ENCODE measurements at places on chromosomes 2 and 18.
A peak's percentile ranks its signal among the peaks of the same experiment; 100 is the strongest.

- DNase-seq, result no peak
Measured at GRCh38 chr2:159130302-159130701, 156.2 kb downstream of the WDSUB1 start.

DNA sequence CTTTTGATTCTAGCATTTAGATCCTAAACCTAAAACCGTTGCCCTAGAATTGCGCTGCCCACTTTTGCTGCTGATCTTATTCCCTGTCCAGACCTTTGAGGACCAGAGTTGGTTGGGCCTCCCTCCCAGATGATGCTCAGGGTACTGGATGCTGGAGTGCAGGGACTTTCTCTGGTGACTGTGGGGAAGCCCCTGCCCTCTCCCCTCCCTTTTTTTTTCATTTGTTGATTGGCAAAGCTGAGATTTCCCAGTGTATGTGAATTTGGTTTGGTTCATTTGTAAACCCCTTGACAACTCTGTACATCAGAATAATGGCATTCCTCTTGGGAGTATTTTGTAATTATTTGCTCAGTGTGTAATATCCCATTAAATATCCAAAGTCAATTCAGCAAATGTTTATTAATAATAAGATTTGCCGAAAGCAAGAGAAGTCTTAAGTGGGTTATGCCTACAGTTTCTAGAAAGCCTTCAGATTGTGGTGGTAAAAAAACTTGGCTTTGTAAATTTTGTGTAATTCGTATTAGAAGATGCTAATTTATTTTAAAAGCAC lies 28.3 kb downstream of the RAB31 start:
- no peak for DNase-seq

DNA sequence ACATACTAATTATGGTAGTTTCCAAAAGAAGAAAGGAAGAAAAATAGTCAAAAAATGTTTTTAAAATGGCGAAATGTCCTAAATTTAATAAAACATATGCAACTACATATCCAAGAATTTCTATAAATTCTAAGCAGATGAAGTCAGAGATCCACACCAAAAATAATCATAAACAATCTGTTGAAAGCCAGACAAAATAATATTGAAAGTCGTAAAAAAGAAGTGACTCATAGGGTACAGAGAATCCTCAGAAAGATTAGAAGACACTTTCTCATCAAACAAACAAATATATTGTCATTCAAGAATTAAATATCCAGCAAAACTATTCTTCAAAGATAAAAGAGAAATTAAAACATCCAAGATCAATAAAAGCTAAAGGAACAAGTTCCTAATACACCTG lies 281.4 kb upstream of the ZNF804A start:
- DNase-seq, result no peak

GRCh38 chr2:197294260-197294659 lies 16.3 kb downstream of the ANKRD44 start:
- no peak for DNase-seq

- no peak for DNase-seq
Measured at GRCh38 chr18:9117980-9118841, 15.7 kb downstream of the NDUFV2 start.

DNA sequence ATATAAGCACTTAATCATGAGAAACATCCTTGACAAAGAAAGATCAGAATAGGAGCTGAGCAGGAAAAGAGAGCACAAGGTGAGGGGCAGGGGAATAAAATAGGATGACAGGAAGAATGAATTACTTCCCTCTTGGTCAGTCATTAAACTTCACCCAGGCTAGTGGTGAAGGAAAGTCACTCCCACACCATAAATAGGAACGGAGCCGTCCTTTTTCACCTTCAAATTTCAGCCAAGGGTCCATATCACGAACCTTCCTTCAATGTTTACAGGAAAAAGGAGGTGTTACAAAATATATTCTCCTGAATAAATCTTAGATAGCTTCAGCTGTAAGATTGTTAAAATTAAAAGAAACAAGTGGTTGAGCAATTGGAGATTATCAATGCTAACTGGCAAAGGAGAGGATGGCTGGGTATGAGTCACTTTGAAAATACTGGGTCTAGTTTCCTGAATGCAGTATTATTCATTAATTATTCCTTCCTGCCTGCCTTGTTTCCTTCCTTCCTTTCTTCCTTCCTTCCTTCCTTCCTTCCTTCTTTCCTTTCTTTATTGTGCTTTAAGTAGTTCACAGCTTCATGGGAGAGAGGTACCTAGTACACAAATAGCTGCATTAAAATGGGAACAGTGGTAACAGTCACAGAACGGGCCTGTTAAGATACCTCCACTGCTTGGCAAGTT lies 292.3 kb upstream of the ID2 start:
- DNase-seq, result no peak

GRCh38 chr2:30155202-30155601 lies 8.4 kb downstream of the YPEL5 start:
- DNase-seq, result no peak

- DNase-seq, result no peak
Measured at GRCh38 chr18:62357079-62357719, 32.1 kb downstream of the TNFRSF11A start.

DNA sequence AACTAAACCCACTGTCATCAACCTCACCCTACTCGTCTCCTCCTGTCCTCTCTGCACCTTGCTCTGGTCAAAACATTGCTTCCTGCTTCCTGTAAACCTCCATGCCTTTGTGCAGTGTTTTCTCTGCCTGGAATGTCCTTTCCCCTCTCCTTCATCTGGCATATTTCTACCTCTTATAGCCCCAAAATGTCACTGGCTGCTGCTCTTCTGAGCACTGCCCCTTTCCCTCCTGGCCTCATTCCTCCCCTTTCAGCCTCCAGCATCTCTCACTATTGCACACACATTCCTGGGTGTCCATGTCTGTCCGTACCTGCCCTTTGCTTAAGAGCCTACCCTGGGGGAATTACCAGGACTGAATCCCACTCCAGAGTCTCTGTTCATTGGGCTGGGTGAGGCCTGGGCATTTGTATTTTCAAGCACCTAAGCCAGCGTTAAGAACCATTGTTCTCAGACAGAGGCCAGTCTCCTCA lies 84.9 kb downstream of the MOGAT1 start:
- no peak for DNase-seq

- DNase-seq, result no peak
Measured at GRCh38 chr2:42567364-42567763, 1.1 kb upstream of the MTA3 start.

GRCh38 chr18:75531851-75532459 lies 104.5 kb upstream of the SMIM21 start:
- no peak for DNase-seq

DNA sequence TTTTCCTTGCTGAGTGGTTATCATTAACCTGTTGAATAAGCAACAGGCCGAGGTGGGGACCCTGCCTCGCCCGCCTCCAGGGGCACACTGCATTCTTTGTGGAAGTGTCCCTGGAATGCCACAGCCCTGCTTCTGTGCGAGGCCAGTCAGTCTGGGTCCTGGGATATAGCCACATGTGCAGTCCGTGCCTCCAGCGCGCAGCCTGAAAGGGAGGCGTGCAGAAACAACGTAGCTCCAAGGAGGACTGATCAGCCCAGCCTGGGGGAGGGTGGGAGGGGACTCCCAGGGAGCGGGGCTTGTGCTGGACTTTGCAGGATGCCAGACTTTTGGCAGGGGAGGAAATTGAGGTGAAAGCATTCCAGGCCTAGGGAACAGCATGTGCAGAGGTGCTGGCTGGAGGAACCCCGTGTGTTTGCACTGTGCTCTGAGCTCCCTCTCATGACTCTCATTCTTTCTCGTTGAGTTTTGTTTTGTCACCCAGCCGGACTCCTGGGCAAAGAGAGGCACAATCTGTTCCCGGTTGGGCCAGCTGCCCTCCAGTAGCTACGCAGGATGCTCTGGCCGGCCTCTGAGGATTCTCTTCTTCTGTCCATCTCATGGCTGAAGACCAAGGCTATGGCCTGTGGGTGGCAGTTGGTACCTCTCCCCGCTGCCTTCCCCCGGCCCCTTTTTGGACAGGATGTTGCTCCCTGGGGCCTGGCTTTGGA lies 39.7 kb downstream of the HPCAL1 start:
- no peak for DNase-seq

DNA sequence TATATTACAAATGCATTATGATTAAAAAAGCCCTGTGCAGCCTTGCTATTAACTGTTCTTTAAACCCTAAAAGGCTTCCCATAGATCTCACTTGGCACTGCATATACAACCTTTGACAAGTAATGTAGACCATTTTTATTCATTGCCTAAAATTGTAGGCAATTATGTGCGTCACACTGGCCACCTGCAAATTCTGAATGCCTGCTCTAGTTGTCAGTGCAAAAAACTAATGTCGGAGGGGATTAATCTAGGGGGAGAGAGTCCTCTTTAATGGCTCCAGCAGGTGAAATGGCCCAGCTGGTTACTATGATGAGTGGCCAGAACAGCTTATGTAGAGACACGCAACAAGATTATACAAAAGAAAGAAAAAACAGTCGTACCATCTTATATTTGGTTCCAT lies 123.2 kb downstream of the OLA1 start:
- DNase-seq, result peak; percentile 41

GRCh38 chr2:30673127-30673526 lies 134.1 kb downstream of the CAPN13 start:
- no peak for DNase-seq

DNA sequence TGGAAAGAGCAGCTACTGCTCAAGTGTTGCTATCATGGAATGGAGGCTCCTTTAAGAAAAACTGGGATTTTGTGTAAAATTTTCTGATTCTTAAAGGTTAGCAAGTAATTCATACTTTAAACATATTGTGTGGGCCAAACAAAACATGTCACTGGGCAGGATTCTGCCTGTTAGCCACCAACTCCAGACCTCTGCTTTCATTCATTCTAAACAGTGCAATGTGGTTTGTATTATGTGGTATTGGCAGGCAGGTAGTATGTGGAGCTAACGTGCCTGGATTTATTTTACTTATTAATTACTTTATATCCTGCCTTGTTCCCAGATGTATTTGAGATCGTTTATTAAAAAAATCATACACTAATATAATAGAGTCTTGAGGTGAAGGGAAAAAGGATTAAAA lies 1521.3 kb upstream of the ACVR2A start:
- DNase-seq, result no peak

DNA sequence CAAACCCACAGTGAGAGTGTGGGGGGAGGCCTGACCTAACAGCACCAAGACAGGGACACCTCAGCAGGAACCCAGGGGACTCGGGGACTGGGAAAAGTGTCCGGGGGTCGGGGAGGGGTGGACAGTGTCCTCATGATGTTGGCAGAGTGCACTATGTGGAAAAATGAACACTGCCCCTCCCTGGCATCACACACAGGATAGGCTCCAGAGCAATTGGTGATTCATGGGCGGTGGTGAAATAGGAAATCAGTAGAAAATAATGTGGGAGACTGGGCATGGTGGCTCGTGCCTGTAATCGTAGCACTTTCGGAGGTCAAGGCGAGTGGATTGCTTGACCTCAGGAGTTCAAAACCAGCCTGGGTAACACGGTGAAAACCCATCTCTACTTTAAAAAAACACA lies 3.6 kb upstream of the ANO7 start:
- no peak for DNase-seq

DNA sequence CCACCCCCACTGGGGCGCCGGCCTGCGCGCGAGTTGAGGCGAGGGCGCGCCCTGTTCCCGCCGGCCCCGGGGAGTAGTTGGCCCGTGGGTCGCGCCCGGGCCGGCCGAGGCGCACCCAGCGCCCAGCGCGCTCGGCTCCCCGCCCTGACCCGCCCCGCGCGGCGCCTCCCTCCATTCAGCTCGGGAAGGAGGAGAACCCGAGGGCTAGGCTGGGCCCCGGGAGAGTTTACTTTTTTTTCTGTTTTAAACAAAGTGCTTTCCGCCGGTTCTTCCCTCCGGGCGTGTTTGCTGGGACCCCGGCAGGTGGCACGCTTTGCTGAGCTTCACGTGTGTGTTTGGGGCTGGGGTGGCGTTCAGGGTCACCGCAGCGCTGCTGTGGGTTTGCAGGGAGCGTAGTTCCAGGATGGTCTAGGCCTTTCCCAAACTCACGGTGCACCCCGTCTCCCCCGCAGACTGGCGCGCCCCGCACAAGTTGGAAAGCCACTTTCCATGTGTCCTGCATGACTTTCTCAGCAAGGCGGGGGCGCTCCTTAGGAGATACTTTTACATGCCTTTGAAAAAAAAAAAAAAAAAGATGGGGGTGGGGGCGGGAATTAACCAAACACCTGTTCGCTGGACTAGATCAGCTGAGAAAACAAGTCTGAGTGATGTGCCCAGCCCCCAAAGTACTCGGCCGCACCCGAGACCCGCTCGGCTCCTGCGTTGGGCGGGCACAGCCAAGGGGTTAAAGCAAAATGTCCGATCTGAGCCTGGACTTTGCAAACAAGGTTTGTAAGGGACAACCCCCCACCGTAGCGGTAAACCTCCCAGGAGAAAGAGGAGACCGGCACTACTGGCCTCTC lies 825 bp downstream of the ITGA6 start:
- no peak for DNase-seq

- DNase-seq, result no peak
Measured at GRCh38 chr2:222232839-222233238, 66.0 kb downstream of the PAX3 start.

DNA sequence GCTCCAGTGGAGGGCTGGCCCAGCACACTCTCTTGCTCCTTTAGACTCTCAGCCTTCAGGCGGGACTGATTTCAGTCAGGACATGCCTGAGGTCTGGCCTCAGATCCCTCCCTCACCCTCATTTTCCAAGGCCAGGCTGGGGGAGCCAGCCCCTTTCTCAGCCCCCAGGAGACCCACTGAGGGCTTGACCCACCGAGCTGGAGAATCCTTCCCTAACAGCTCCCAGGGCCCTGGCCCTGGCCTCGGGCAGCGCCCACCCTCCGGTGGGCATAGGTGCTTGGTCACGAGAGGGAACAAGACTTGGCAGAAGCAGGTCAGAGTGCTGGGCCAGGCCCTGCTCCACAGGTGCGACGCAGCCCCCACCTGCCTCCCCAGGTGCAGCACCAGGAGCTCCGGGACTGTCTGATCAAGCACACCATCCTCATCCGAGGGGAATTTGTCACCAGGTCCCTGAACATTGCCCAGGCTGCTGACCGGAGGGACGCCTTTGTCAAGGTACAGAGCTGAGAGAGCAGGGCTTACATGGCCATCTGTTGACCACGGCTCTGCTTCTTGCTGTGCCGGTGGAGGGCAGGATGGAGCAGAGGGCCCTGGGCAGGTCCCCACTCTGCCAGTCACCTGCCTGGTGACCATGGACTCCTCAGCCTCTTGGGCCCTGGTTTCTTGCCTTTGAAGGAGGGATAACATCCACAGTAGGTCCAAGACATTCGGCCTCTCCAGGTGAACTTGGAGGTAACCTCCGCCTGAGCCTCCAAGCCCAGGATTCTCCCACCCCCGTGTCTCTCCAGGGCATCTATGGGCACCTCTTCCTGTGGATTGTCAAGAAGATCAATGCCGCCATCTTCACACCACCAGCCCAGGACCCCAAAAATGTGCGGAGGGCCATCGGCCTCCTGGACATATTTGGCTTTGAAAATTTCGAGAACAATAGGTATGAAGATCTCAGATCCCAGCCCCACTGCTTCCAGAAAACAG lies 46.3 kb downstream of the MYO7B start:
- no peak for DNase-seq
